ENCODE measurements at places on chromosomes 6 and 20.

DNA sequence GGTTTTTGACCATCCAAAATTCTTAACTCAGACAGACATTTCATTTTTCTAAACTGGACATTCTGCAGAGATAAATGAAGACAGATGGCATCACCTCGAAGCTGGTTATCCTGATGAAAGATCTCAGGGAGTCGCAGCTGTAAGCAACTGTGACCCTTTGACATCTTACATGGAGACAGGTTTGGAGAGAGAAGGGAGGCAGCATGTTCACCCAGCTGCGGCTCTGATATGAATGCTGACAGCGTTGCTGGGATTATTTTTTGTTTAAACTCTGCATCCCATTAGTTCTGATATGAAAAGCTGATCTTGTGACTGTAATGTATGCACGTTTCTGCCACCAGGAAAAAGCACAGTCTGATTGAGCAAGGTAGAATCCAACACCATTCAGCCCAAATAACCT, 89.4 kb downstream of the C6orf118 start:
- no peak for DNase-seq

- DNase-seq, result no peak
These were observed 116.2 kb upstream of the PLCB4 start for GRCh38 chr20:8952721-8953120.

DNA sequence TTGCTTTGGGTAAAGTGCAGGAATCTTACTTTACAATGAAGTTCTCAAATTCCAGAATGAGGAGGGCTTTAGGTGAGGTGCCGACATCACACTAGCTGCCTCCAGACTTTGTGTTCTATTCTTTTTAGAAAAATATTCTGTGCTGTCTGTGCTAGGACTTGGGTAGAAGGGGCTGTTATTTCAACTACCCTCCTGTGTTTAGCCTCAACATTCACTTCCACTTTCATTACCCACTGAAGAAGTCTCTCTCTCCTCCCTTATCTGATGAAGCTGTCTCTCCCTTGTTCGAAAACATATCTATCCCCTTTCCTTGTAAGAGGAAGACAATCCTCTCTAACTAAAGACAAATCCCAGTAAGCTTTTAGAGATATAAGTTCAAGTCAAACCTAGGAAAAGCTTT, 25.0 kb upstream of the BRPF3 start:
- DNase-seq, result no peak

DNA sequence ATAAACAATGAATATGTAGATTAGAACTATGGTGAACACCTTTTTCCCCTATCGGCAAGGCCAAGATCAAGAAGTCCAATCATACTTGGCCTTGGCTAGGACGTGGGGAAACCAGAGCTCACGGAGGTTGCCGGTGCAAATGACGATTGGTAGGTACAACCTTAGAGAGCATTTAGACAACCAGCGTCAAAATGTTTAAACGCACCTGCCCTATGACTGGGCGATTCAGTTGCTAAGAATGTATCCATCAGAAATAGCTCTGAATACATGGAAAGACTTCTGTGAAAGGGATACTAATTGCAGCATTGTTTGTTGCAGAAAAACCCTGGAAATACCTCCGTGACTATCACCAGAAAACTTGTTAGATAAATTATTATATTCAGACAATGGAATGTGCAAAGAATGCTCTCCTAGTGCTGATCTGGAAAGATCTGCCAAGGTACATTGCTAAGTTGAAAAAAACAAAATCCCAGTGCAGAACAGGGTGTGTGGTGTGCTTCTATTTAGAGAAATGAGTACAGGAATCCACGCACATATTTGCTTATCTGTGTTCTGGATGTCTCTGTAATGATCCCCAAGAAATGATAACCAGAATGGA, 48.0 kb upstream of the PTPN1 start:
- DNase-seq, result no peak

- no peak for DNase-seq
These were observed 3.3 kb downstream of the MGME1 start for GRCh38 chr20:17972121-17972520.

DNA sequence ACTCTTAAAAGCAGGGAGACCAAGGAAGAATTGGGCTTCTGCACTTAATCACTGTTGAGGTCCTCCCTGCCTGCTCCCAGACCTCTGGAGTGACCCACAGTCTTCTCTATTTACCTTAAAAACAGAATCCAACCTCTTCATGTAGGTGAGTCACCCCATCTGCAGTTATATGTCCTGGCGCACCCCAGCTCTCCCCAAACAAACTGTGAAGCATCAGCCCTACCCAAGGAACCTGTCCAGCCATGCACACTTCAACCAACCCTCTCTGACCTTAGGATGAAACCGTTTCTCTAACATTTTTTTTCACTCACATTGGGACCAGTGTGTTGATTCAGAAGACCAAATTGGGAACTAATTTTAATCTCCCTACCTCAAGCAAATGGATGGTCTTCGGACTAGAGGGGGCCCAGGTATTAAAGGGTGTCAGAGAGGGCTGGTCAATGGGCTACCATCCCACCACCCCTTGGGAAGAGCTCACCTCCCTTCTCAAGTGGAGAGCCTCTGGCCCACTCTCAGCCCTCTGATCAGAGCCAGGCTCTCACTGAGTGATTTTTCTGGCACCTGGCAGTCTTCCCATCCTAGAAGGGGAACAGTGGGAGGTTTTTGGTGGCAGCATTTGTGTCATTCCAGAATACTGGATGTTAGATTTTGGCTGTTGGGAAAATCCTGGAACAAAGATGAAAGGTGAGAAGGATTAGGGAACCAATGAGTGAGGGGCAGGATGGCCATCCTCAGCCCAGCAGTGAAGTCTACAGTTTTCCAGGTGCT, 203.6 kb downstream of the LRFN2 start:
- no peak for DNase-seq

DNA sequence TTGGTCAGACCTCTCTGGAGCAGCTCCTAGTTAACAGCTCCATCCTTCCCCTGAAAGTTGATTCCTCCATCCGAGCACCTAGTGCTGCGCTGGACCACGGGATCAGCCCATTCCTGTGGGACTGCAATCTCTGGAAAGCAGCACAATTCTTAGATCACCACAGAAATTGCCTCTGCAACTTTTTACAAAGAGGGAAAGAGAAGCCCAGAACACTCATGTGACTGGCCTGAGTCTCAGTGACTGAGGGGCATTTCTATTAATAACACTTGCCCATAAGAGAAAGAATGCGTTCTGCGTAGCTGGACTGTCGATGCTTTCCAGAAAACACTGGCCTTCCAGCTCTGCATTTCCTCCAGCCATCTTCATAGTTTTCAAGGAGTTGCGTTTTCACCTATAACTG, 18.3 kb downstream of the MPC1 start:
- no peak for DNase-seq

GRCh38 chr6:148457137-148457842, 114.7 kb downstream of the SASH1 start:
- no peak for DNase-seq

GRCh38 chr6:168132531-168133167, 53.6 kb upstream of the FRMD1 start:
- DNase-seq, result no peak

GRCh38 chr6:104306211-104306610, 553.5 kb downstream of the HACE1 start:
- DNase-seq, result no peak

DNA sequence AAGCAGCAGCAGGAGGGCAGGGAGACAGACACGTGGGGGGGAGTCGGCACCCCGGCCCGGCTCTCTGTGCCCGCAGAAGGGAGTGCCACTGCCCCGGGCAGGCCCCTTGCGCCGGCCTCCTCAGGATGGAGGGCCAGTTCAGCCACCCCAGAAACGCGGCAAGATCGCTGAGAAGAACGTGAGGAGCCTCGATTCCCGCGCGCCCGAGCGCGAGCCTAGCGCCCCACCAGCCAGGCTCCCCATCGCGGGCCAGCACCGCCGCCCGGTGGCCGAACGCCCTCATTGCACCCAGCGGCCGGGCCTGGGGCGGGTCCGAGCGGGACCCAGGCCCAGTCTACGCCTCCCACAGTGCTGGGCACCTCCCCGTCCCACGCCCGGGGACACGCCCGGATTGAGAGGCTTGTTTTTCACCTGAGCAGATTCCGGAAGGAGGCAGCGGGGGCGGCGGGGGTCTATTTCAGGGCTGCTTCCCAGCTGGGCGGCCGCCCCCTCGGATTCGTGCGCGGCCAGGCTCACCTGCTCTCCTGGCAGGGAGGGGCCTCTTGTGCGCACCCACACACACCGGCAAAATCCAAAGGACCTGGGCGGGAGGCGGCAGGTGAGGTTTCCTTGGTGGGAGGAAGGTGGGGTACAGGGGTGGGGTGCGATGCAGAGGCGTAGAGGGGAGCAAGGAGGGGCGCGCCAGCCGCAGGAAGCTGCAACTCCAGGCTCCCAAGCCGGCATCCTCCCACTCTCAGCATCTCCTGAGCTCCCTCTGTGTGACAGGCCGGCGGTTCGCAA, 9.0 kb upstream of the GRM4 start:
- no peak for DNase-seq

DNA sequence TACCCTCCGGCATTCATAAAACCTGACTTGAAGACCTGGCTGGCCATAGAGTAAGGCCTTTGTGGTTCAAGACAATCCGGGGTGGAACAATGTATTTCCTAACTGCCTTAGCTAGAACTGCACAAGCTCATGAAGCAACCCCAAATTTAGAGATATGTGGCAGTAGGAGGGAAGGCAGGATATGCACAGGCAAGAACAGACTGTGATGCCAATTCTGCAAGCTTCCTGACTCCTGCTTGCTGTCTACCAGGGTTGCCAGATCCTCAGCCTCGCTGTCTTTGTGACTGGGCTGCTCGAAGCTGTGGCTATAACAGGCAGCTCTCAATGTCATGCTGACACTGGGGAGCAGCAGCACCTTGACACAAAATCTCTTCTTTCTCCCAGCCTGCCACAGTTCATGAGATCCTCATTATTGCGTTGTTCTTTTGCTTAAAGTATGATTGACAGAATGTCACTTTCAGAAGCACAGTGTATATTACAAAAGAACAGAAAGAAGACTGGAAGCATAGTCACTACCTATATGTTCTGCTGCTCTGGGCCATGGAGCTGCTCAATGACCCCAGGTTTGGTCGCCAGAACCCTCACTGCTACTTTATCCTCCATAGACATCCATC, 18.3 kb upstream of the SHLD1 start:
- DNase-seq, result no peak

GRCh38 chr6:151488226-151488625, 5.6 kb upstream of the CCDC170 start:
- DNase-seq, result no peak

DNA sequence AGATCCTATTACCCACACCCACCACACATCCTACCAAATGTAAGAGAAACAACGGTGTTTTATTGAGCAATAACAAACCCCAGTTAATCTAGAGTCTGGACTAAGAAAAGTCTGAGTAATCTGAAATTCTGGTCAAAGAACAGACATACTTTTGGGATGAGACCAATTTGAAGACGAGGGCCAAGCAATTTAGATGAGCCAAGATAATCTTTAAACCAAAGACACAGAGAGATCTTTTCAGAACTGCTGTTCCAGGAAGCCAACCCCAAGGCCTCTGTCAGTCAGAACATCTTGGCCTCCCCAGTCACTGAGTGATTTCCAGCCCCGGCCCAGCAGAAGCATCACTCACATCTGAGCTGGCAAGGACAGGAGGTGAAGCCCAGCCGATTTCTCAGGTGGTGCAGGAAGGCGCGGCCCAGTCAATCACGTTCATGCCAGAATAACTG, 118.5 kb upstream of the SYNDIG1 start:
- DNase-seq, result no peak

DNA sequence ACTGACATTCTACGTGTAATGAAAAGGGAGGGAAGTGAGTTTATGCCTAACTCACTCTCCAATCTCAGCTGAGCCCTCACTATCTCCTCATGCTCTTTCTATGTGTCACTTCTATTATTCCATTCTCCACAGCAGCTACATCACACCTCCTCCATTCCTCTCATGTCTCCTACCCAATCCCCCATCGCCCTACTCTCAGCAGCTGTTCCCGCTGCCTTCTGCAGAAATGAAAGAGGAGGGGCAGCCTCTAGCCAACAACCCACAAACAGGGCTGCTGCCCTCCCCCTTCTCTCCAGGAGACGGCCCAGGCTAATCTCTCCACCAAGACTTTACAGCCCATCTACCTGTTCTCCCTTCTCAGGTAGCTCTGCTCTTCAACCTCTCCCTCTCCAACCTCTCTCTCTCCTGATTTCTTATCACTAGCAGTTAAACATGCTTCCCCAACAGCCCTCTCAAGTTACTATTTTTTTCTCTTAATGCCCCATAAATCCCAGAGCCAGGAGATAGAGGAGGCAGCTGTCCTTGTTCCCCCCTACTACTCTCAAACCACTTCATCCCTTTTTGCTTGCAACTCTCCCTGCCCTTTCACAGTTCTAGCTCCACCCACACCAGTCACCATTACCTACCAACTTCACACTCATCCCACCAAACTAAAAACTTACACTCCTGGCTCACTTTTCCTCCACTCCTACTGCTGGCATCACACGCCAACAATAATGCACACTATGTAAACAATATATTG, 136.5 kb downstream of the BTBD9 start:
- no peak for DNase-seq

DNA sequence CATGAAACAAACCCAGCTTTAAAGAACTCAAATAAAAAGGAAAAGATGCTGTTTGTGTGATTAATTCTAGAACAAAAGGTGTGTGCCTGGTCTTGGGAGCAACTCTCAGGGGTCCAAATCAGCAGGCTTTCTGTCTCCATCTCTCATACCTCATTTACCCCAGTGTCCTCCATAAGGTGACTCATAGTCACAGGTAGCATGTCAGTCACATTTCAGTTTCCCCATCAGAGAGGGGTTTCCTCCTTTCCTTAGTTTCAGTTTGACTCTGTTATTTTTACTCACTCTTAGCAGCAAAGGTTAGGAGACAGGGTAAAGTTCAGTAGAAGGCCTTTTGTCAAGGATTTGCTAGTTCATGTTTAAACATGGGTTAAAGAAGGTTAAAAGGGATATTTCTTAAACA, 46.2 kb downstream of the OGFRL1 start:
- no peak for DNase-seq

DNA sequence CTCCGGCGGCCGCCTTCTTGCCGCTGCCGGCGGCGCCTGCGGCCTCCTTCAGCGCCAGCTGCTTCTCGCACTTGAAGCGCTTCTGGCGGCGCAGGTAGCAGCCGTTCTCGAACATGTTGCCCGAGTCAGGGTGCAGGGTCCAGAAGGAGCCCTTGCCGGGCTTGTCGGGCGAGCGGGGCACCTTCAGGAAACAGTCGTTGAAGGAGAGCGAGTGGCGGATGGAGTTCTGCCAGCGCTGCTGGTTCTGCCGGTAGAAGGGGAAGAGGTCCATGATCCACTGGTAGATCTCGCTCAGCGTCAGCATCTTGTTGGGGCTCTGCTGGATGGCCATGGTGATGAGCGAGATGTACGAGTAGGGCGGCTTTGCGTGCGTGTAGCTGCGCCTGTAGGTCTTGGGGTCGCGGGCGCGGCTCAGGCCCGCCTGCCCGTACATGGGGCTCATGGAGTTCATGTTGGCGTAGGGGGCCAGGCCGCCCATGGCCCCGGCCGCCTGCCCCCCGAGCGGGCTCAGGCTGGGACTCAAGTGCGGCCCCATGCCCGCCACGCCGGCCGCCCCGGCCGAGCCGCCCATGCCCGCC, 1.9 kb downstream of the FOXA2 start:
- DNase-seq, result peak; percentile 40
